ENCODE measurements at places on chromosomes 3 and 15.

DNA sequence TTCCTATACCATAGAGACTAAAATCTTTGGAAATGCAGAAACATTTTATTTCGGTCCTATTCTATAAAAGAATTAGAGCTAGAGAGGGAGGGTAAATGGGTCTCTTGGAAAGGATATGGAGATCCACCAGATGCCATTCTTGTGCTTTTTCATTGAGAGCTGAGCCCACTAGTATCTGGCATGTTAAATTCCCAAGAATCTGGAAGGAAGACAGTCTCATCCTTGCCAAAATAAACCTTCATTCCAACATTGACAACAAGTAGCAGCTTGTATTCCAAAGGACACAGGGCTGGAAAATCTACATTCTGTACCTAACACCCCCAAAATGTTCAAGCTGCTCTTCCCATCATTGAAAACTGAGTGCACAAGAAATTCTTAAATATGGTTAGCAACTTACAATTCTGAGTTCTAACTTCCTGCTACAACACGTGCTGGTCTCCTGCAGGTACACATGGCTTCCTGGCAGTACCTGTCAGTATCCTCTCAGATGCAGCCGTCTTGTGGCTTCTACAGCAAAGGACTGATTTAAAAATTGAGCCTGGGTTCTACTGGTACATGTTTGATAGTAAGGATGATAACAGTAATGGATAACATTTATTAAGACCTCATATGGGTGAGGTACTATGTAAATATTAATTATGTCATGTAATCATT is 348.1 kb downstream of the SV2B start:
- no peak for DNase-seq

- DNase-seq, result peak; percentile 24
Measured at GRCh38 chr3:172104471-172105072, 65.2 kb downstream of the FNDC3B start.

DNA sequence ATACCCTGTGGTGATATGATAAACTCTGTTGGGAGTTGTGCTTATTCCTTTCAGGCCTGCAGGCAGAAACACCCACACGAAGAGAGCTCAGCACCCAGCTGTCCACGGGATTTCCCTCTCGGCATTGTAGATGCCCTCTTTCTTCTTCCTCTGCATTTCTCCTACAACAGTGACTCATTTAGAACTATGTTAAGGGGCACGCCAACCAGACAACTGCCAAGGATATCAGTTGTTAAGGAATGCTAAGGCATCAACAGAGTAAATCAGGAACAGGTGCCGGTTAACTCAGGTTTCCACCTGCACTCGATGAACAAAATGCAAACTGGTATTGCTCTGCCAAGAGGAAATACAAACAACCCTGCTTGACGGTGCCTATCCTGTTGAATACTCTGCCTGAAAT is 270.0 kb upstream of the PEX5L start:
- no peak for DNase-seq

GRCh38 chr15:96340598-96341512 is 10.4 kb downstream of the NR2F2 start:
- DNase-seq, result no peak

DNA sequence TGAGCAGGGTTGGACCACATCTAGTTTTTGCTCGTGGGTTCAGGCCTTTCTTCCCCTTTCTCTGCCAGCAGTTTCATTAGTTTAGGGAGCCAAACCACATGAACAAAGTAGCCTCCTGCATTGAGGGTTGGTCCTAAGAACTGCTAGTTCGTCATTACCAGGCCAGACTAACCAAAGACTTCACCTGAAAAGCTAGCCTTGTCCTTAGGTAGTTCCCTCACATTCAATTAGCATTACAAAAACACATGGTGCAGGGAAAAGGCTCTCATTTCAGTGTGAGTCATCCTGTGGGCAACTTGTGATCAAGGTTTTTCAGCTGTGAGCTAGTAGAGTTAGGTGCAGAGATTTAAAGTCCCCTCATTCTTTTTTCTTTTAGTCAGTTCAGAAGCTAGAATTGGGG is 279.3 kb upstream of the CTNNB1 start:
- DNase-seq, result no peak

- DNase-seq, result peak; percentile 47
Measured at GRCh38 chr3:187150599-187150998, 11.3 kb upstream of the RPL39L start.

GRCh38 chr15:66885281-66885915 is 180.0 kb upstream of the SMAD3 start:
- no peak for DNase-seq

Data from CD4-positive, alpha-beta memory T cell (primary cell).